ENCODE measurements at places on chromosomes 2 and 18.

GRCh38 chr2:9166579-9167377 is 39.8 kb upstream of the ASAP2 start:
- no peak for DNase-seq

- no peak for DNase-seq
These were observed 545.0 kb upstream of the ZNF804A start for GRCh38 chr2:184053326-184053725.

- no peak for DNase-seq
These were observed 21.0 kb downstream of the PNPT1 start for GRCh38 chr2:55672630-55673029.

- DNase-seq: no peak
These were observed 45.9 kb upstream of the TXNDC2 start for GRCh38 chr18:9839853-9840252.

- no peak for DNase-seq
These were observed 180.3 kb upstream of the TACR1 start for GRCh38 chr2:75379476-75380210.

- DNase-seq: no peak
These were observed 13.9 kb downstream of the IL37 start for GRCh38 chr2:112924821-112925220.

DNA sequence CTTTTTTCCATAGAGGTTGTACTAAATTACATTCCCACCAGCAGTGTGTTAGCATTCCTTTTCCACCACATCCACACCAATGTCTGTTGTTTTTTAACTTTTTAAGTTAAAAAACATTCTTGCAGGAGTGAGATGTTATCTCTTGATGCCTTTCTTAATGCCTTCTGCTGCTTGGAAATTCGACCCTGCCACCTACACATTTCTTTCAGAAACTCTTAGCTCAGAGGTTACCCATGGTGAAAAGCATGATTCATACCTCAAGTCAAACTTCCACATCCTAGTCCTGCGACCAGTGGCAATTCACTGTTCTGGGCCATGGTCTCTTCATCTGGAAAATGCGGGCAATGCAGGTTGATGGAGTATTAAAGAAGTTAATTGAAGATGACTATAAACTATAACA is 12.7 kb upstream of the HNMT start:
- no peak for DNase-seq

DNA sequence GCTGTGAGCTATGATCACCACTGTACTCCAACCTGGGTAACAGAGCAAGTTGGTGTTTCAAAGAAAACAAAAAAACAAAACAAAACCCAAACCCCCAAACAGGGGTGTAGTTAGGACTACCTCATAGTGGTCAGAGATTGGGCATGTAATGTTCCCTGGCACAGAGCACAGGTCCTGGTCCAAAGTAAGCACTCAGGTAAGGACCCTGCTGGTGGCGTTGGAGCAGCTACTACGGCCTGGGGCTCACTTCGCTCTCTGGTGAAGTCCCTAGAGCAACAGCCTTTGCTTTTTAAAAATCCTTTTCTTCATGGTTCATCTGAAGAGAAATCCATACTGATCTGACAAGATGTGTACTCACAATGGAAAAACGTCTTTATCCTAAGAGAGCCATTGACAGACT is 130.4 kb downstream of the ZNF236 start:
- no peak for DNase-seq

GRCh38 chr2:26018184-26019055 is 15.5 kb upstream of the RAB10 start:
- no peak for DNase-seq

- DNase-seq: peak; percentile 36
These were observed 20.0 kb downstream of the PASK start for GRCh38 chr2:241129086-241129871.

DNA sequence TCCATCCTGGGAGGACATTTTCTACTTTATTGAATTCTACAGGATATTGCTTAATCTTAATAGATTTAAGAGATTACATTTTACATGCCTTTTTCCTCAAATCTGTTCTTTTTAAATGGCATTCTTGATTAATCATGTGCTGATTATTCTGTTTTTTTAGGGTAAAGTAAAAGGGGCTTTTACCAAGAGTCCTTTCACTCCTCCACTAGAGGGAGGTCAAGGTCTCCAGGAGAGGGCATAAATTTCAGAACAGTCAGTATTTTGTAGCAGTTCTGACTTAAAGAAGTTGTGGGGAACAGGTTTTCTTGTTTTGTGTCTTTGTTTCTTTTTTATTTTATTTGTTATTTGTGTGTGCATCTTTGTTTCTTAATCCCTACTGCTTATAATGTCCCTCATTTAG is 25.4 kb downstream of the WDR75 start:
- no peak for DNase-seq

DNA sequence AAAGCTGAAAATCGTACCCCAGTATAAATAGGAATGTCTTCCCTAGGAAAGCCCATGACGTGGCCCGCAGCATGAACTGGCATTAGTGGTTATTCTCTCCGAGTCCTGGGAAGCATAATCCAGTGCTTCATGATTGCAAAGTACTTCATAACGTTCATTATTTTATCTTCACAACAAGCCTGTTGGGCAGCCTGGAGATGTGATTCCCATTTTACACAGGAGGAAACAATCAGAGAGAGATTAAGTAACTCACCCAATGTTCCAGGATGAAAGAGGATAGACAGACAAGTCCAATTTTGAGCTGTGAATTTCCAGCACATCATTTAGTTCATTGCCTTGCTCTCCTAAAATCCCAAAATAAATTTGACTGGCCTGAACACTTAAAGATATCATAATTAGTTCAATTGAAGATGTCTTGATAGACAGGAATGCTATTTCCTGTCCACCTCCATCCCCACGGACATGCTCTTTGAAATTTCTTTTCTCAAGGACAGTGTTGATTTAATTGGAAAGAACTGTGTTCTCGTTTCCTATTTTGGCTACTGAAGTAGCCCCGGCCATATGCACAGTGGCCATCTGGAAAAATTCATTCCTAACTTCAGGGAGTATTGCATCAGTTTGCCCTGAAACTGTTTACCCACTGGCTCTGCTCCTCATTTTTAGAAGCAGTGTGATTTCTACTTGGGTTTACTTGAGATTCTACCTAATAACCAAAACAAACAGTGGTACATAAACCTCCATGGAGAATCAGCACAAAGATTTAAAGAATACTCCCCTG is 93.9 kb downstream of the VWC2L start:
- DNase-seq: no peak

GRCh38 chr2:81835321-81836000 is 1530.9 kb upstream of the LRRTM1 start:
- DNase-seq: no peak

DNA sequence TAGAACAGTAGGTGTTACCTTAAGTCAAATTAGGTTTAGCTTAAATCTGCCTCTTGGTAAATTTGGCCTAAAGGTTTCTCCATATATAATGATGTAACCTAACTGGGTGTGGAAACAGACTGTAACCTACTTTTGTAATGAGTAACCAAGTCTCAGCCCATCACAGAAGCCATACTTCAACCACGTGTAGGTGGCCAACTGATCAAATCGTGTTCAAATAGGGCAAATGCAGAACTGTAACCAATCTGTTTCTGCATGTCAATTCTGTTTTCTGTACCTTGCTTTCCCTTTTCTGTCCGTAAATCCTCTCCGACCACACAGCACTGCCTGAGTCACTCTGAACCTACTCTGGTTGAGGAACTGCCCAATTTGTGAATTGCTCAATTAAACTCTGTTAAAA is 34.0 kb upstream of the PLA2R1 start:
- no peak for DNase-seq

- no peak for DNase-seq
These were observed 233.0 kb downstream of the NEDD4L start for GRCh38 chr18:58276789-58277739.

- DNase-seq: peak; percentile 43
These were observed 47.2 kb downstream of the CDC42EP3 start for GRCh38 chr2:37623971-37624900.

DNA sequence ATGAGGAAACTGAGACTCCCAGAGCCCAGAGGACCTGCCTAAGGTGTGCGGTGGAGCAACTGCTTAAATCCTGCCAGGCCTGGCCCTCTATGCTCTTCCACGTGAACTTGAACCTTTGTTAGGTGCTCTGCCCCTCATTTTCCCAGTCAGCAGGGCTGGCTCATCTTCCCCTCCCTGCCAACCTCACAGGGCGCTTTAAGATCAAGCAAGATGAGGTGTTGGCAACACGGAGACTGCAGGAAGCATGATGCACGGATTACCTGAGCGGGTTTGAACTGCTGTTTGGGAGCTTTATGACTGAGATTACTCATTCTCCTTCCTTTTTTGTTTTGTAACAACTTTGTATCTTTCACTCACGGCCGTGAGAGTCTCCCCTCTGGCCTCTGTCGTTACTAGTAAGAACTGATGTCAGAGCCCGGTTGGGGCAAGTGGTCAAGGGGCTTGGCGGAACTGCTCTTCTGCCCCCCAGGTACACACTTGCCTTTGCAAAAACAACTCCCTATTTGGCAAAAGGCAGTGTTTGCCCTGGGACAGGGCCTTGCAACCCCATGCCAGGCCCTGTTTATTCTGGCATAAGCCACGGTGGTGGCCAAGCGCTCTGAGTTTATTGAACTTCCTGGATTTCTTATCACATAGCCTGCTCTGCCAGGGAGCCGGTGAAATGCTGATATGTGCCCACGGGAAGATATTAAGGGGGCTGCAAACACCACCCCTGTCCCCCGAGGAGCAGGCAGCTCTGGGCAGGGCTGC is 127.8 kb downstream of the INHBB start:
- no peak for DNase-seq

- DNase-seq: no peak
These were observed 50.2 kb upstream of the BIN1 start for GRCh38 chr2:127157114-127157513.

- no peak for DNase-seq
These were observed 62.0 kb downstream of the BCL2L11 start for GRCh38 chr2:111182740-111183139.

DNA sequence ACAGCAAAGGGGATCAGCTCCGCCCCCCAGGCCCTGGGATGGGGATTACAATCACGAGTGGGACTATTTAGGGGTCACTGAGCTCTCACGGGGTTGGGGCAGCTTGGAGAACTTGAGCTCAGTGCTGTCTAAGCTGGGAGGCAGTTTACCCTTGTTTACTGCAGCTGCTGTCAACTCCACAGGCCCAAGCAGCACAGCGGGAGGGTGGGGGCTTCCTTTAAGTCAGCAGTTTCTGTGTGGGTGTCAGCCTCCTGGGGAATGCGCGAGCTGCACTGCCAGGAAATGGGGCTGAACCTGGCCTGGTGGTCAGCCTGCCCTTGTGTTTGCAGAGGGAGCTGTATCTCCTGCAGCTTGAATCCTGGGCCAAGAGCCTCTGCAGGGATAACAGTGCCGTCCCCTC is 29.8 kb downstream of the TOGARAM2 start:
- no peak for DNase-seq

GRCh38 chr2:100008956-100009355 is 133.4 kb downstream of the AFF3 start:
- DNase-seq: no peak

- no peak for DNase-seq
These were observed 130.0 kb downstream of the MBD2 start for GRCh38 chr18:54094474-54094873.

DNA sequence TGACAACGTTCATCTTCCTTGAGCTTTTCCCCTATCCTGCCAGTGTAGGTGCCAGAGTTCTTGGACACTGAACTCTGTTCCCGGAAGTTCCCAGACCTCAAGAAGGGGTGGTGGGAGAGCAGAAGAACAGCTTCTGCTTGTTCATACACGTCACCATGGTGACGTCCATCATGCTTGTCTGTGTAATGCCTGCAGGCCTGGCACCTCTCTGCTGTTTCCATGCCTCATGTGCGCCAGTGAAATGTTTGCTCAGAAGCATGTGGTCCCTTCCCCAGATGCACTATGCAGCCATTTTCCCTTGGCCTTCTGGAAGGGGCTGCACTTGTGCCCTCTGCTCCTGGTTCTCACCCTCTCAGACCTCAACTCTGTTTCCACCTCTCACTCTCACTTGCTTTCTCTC is 210.8 kb upstream of the NABP1 start:
- DNase-seq: no peak

DNA sequence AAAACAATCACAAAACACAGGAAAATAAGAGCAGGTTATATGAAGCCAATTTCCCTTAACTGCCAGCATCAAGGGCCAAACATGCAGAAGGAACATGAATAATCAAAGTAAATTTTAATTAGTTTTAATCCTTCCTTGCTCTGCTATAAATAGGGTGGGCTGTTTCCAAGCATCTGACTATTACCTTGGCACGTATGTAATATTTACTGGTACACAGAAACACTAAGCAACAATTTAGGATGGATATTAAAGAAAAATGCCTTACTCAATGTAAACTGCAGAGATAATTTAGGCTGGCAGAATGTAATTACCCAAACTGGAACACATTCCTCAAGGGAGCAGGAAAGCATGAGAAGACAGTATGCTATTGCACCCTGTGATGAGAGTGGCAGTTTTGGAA is 468.2 kb downstream of the TDRD15 start:
- no peak for DNase-seq
